ENCODE measurements at places on chromosomes 1 and 21.

- no peak for DNase-seq
Measured at GRCh38 chr1:20462397-20462796, 23.6 kb downstream of the CAMK2N1 start.

GRCh38 chr1:18233176-18233864 is 125.7 kb downstream of the IGSF21 start:
- no peak for DNase-seq

- DNase-seq: no peak
Measured at GRCh38 chr1:209202830-209203532, 380.5 kb upstream of the CAMK1G start.

DNA sequence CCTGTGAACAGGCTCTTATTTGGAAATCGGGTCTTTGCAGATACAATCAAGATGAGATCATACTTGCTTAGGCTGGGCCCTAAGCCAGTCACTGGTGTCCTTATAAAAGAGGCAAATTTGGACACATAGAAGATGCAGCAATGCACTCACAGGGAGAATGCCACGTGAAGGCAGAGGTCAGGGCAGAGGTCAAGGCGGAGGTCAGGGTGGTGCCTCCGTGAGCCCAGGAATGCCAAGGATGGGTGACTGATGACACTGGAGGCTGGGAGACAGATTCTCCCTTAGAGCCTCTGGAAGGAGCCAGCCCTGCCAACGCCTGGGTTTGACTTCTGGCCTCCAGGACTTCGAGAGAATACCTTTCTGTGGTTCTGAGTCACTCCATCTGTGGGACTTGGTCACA is 22.8 kb upstream of the C1orf174 start:
- no peak for DNase-seq

GRCh38 chr1:46008585-46008984 is 123.8 kb downstream of the PIK3R3 start:
- DNase-seq: no peak

DNA sequence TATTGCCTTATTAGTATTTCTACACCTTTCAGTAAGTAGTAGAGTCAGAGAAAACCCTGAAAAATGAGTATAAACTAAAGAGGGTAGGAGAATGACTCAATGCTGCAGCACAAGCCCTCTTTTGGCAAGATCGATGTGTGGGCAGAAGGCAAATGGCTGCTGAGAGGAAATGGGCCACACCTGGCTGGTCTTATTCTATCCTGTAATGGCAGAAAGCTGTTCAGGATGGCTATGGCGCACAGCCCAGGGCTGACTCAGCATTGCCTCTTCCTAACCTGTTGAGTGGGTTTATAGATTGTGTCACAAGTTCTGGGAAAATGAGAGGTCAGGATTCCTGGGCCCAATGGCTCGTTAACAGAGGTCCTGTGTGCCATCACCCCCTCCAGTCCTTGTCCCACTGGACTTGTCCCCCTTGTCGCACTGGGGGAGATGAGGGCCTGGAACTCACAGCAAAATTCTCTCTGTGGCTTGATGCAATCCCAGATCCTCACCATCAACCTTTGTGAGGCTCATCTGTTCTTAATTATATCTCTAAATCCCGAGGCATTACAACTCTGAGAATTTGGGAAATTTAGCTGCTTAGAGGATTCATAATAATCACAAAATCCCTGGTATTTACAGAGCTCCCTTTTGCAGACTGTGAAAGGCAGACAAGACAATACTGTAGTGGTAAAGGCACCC is 13.2 kb downstream of the HMGB4 start:
- DNase-seq: no peak

- no peak for DNase-seq
Measured at GRCh38 chr1:59432531-59433439, 135.9 kb downstream of the FGGY start.

DNA sequence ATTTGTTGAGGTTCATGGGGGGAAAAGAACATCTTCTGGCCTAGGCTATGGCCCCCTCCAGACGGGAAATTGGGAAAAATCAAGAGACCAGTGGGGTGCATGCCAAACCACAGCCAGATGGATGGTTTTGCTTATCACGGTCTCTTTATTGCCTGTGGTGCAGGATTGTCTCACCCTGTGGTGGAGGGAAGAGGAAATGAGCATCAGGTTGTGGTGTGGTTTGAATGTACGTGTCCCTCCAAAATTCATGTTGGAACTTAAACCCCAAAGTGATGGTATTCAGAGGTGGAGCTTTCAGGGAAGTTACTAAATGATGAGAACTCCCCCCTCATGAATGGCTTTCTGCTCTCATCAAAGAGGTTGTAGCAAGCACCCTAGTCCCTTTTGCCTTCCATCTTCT is 525.7 kb downstream of the NPHP4 start:
- DNase-seq: no peak

DNA sequence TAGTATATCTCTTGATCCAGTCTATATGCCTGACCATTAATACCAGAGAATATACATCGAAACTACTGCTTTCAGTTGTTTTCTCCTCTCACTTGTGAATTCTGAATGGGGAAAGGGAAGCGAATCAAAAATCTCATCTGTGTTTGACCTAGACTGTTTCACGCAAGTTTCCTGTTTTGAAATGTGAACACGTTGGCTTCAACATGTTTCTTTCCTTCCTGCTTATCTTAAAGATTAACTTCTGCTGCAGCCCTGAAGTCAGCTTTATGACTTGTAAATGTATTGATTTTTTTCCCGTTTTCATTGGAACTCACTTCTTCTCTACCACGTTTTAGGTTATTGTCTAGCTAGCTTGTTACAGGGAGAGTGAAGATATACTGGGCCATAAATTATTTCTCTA is 49.9 kb downstream of the SNX27 start:
- no peak for DNase-seq

- no peak for DNase-seq
Measured at GRCh38 chr1:244165701-244166100, 114.6 kb downstream of the ZBTB18 start.

DNA sequence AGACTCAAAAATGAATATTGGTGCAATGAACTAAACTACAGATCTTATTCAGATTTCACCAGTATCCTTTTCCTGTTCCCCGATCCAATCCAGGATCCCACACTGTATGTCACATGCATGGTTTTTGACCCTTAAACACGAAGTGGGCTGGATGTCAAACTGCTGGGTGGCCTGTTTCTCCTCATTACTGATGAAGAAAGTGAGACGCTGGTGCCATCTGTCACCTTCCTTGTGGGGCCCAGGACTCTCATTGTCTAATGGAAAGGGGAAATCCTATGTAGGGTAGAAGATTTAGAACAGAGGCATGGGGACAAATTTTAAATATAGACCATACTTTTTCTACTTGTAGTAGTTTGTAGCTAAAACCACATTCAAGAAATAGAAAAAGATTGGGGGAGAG is 56.2 kb downstream of the DISC1 start:
- no peak for DNase-seq

DNA sequence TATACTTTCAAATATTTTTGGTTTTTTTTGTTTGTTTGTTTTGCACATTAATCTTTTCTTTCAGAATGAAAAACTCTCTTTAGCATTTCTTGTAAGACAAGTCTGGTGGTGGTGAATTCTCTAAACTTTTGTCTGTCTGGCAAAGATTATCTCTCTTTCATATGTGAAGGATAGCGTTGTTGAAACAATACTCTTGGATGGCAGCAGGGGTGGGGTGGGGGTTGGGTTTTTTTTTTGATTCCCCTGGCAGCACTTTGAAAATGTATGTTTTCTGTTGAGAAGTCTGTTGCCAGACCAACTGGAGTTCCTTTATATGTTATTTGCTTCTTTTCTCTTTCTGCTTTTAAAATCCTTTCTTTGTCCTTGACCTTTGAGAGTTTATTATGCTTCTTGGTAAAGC is 160.2 kb downstream of the VAV3 start:
- no peak for DNase-seq

- no peak for DNase-seq
Measured at GRCh38 chr21:42055425-42055824, 15.7 kb upstream of the UMODL1 start.

- no peak for DNase-seq
Measured at GRCh38 chr1:107782217-107782845, 182.6 kb downstream of the VAV3 start.

GRCh38 chr21:28337315-28337714 is 655.4 kb downstream of the LTN1 start:
- no peak for DNase-seq

GRCh38 chr21:45154511-45155508 is 80.4 kb downstream of the ADARB1 start:
- DNase-seq: no peak

GRCh38 chr21:17789069-17789468 is 30.1 kb downstream of the C21orf91 start:
- DNase-seq: no peak

GRCh38 chr1:210236386-210236839 is 3.8 kb downstream of the SERTAD4 start:
- no peak for DNase-seq

DNA sequence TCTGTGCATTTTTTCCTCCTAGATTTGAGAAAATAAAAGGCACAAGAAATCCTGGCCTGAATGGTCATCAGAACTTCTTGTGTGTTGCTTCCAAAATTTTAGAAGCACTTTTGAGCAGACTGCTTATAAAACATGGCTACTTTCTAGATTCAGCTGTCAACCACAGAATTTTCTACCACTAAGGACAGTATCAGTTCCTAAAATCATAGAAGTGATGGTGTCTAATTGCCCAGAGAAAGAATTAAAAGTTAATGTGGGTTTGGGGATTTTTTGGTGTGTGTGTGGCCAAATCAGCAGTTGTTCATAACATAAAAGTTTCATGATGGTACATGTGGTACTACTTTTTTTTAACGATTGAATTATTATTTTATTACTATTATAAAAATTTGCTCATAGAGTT is 171.4 kb upstream of the SNX7 start:
- no peak for DNase-seq

DNA sequence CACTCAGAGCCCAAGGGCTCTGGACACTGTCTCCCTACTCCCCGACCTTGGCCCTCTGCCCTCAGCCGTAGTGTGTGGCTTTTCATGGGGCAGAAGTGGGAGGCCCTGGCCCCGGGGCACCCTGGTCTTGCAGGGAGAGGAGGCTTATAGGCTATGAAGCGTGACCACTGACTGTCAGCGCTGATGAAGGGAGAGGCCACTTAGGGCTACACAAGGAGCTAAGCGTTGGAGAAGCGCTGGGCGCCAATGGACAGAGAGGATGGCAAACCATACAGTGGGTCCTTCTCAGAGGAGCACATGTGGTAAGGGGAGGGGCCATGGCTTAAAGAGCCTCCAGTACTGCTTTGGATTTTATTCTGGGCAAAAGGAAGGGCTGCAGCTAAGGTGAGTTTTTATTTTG is 7.9 kb downstream of the CRABP2 start:
- DNase-seq: no peak

DNA sequence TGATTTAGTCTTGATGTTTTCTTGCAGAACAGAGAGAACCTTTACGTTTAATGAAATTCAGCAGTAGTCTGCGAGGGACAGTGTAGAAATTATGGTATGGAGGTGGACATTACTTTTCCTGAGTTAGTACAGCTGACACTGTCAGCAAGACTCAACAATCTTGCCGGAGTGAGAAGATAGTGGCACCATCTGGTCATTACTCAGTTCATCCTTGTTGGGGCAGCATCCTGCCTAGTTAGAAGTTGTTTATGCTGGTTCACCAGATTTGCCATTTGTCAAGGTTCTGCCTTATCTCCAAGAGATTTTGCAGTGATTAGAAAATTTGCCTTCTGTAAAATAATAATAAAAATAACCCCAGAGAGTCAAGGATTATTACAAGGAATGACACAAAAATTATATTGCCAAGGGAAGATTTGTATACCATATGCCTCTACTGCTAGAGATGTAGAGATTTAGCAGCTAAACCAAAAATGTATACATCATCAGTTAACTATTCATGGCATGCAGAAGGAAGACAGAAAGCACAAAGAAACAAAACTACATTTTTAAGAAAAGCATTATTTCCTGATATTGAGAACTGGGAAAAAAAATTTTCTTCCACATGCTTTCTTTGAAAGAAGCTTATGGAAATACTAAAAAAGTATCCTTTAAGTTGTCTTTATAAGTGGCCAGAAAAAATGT is 1967.4 kb downstream of the NCAM2 start:
- DNase-seq: no peak

DNA sequence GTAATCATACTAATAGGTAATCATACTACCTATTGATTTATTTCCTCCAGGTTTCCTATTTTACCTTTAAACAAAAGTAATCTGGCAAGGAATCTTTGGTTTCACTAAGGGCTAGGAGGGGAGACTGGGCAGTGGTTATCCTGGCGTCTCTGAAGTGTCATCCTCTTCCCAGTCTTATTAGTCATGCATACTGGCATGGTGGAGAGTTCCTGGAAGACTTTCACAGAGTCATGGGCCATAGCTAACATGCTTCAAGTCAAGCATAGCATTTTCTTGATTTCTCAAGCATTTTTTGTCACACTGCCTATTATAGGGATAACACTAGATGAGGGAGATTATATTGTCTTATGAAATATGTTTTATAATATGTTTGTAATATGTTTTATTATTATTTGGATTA is 64.0 kb upstream of the ASB17 start:
- DNase-seq: no peak

- DNase-seq: no peak
Measured at GRCh38 chr1:147837129-147837963, 65.2 kb upstream of the GJA8 start.

GRCh38 chr1:110726755-110727154 is 52.0 kb upstream of the KCNA3 start:
- DNase-seq: no peak

DNA sequence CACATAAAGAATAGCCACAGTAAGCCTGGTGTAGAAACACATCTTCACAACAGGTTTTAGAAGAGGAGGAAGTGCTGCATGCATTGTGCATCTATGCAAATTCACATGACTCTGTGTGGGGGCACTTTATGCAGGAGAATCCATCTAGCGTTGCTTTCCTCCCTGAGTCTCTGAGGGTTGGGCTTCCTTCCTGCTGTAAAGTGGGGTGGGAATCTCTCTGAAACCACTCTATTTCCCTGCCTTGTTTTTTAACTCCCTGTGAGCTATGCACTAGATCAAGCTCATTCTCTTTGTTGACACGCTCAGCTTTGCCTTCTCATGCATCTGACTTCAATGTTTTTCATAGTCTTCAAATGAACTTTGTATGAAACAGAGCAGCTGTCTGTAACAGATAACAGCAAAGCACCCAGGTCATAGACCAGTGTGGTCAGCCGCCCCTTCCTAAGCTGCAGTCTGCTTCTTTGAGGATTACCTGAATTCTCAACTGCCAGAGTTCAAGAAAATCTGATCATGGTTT is 102.7 kb upstream of the DPH5 start:
- no peak for DNase-seq

GRCh38 chr1:81314513-81315233 is 486.1 kb upstream of the ADGRL2 start:
- no peak for DNase-seq

- no peak for DNase-seq
Measured at GRCh38 chr1:1024771-1025699, 5.1 kb downstream of the AGRN start.

Measured in stimulated activated CD8-positive, alpha-beta memory T cell treated with anti-CD3 and anti-CD28 coated beads, Interleukin-2, amount 100 ng/mL, for 48 hours (primary cell).